ENCODE measurements at places on chromosomes 4 and X. TPM values are rescaled to one million over a fixed set of nuclear protein-coding genes. Genes with fewer than 3 reads are reported as not detected.

NAA11 gene
- not detected for total RNA-seq

TEX28 gene
- not detected for total RNA-seq

DNA sequence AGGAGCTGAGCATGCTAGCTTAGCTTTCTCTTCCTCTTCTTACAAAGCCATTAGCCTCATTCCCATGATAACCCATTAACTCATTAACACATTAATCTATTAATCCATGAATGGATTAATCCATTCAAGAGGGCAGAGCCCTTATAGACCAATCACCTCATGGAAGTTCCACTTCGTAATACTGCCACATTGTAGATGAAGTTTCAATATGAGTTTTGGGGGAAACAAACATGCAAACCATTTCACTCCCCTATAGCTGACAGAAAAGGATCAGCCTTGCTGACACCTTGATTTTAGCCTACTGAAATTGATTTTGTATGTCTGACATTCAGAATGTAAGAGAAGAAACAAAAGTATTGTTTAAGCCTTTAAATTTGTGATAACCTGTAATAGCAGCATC, 251.8 kb upstream of the GALNTL6 start:
- no peak for DNase-seq
- H3K36me3 ChIP-seq, result no peaks in the 10 kb centered on the region
- no peaks in the 10 kb centered on the region for H3K4me1 ChIP-seq

DNA sequence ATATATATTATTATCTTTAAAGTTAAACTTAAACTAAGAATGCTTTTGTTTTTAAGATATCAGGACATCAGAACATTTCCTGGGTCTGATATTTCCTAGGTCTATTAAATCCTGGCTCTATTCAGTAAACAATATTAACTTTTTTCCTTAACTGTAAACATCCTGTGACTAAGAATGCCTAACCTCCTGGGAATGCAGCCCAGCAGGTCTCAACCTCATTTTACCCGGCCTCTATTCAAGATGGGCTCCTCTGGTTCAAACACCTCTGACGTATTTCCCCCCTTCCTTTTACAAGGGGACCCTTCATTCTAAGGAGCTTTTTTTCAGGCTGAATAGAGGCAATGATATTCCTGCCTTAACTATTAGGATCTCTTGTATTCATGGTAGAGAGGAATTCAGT, 35.8 kb upstream of the DYNLT3 start:
- no peaks in the 10 kb centered on the region for H3K27me3 ChIP-seq
- DNase-seq, result no peak
- H3K36me3 ChIP-seq, result no peaks in the 10 kb centered on the region
- H3K4me3 ChIP-seq, result no peak overlapping the region

- no peak overlapping the region for H3K4me3 ChIP-seq
- H3K27ac ChIP-seq, result no peak overlapping the region
- H3K27me3 ChIP-seq, result no peaks in the 10 kb centered on the region
- no peak for DNase-seq
These were observed 18.3 kb upstream of the NUP54 start for GRCh38 chr4:76166480-76166879.

PCDH7 gene
- total RNA-seq, result not detected

DNA sequence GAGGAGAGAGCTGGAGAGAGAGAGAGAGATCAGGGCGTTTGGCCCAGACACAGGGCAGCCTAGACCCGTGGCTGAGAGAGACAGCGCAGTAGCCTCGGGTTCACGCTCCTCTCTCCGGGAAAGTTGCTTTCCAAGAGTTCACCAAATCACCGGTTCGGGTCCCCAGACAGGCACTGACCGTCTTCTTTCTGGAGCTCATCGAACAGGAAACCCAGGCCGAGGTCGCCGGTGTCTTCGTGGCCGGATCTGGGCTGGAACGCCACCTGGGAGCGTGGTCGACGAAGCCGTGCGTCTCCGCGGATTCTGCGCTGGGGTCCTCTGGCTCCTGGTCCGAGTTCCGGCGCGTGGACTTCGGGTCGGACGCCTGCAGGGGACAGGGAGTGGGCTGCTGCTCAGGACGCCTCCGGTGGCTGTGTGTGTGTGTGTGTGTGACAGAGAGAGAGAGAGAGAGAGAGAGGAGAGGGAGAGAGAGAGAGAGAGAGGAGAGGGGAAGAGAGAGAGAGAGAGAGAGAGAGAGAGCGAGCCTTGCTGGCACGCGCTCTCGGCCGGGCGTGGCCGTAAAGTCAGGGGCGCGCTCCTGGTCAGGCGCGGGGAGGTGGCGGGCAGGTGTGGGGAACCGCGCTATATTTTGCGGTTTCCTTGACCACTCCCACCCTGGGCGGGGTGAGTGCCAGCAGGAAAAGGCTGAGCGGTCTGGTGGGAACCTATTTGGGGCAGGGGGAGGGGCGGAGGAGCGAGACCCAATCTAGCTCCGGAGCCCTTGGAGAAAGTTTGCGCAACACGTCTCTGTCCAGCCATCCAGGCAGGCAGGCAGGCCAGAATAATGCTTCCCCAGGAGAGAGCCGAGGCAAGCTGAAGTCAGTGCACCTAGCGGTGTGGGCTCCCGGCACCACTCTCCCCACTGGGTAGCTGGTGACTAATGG, 62.1 kb downstream of the RHOXF2B start:
- peak overlapping the region; percentile 46 for H3K4me3 ChIP-seq
- peaks cover 19% of the 10 kb centered on the region for H3K4me1 ChIP-seq
- no peak overlapping the region for H3K27ac ChIP-seq
- no peaks in the 10 kb centered on the region for H3K27me3 ChIP-seq
- DNase-seq, result peak; percentile 29

DNA sequence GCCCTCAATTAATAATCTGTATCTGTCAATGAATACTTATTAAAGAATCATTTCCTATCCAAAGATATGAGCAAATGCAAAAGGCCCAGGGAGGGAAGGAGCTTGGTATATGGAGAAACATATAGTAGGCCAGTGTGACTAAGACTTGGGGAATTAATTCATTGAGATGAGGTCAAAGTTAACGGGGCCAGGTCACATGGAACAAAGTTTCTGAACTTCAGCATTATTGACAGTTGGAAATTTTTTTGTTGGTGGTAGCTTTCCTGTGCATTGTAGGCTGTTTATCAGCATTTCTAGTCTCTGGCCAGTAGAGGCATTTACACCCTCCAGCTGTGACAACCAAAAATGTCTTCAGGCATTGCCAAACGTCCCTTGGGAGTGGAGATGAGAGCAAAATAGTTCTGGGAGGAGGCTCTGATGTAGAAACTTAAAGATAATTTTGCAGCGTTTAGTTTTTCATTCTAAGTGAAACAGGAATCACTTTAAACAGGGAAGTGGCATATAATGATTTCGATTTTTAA, 202.0 kb downstream of the SLC4A4 start:
- no peak overlapping the region for H3K4me3 ChIP-seq
- DNase-seq, result no peak
- no peaks in the 10 kb centered on the region for H3K27me3 ChIP-seq
- H3K36me3 ChIP-seq, result no peaks in the 10 kb centered on the region
- H3K4me1 ChIP-seq, result no peaks in the 10 kb centered on the region

- no peak overlapping the region for H3K27ac ChIP-seq
- H3K27me3 ChIP-seq, result no peaks in the 10 kb centered on the region
- H3K4me1 ChIP-seq, result no peaks in the 10 kb centered on the region
- no peak overlapping the region for H3K4me3 ChIP-seq
- DNase-seq, result no peak
These were observed 27.0 kb upstream of the LNX1 start for GRCh38 chr4:53618321-53618720.
